ENCODE measurements at places on chromosomes 12 and 14.

- no peak for DNase-seq
These were observed 203.8 kb upstream of the RGS6 start for GRCh38 chr14:71728386-71728785.

DNA sequence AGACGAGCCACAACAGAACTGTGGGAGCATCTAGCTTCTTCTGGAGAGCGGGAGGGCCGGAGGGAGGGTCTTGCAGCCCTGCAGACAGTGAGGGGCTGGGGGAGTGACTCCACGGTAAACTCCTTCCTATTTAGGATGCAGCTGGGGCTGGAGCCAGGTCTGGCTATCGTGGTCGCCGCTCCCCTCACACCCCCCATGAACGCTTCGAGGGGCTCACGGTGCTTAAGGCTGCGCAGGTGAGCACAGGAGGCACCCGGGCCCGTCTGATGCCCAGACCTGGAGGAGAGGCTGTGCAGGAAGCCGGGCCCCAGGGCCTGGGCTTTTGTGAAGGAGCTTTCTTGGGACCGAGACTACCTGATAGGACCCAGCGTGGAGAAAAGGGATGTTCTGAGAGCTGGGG lies 3.9 kb upstream of the GNB3 start:
- DNase-seq, result no peak

- no peak for DNase-seq
These were observed 4.0 kb downstream of the NCOR2 start for GRCh38 chr12:124563401-124563800.

GRCh38 chr12:70241845-70242244 lies 1.4 kb upstream of the CNOT2 start:
- DNase-seq, result no peak

DNA sequence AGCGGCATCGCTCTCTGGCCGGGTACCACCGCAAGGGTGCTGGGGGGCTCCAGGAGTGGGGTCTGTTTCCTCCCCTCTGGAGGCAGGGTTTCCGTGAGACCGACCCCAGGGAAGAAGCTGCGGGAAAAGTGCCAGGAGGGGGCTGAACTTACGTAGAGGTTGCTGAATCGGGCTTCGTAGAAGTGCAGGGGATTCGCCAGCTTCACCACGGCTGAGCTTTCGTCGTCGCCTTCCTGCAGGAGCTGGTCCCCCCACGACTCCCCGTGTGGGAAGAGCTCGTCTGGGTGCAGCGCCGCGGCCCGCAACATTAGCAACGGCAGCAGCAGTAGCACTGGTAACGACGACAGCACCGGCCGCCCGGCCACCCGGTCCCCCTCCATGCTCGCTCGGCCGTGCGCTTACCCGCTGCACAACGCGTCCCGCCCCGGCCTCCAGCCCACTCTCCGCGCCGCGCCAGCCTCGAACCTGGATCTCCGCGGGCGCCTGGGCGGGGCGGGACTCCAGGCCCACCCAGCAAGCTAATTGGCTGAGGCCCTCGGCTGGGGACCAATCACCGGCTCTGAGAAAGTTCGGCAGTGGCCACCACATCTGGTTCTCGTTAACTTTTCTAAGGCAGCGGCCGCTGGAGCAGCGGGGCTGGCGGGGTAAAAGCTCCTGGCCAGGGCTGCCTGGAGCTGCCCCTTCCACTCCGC lies at the start of gene NID2:
Gene NID2, minus strand, starts transcription at position 445 of the 692 bp plus-strand sequence. Its CDS starts 65 bp downstream, at position 380.
- no peak for DNase-seq

- DNase-seq, result no peak
These were observed 1.7 kb upstream of the PALS1 start for GRCh38 chr14:67239582-67239981.

DNA sequence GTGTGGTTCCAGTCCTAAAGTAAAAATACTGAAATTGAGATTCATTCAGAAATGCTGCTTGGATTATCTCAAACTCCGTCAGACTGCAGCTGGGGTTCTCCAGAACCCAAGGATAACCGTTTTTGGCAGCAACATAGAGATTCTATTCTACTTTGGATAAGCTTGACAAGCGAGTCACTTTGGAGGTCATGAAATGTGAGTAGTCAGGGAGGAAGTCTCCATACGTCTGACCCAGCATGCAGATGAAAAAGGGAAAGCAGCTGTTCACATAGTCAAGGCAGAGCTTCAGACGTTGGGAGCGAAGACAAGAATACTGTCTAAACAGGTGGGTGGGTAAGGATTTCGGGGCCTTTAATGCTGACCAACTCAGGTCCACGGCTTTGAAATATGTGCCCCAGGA lies 14.9 kb upstream of the HSP90B1 start:
- DNase-seq, result no peak

DNA sequence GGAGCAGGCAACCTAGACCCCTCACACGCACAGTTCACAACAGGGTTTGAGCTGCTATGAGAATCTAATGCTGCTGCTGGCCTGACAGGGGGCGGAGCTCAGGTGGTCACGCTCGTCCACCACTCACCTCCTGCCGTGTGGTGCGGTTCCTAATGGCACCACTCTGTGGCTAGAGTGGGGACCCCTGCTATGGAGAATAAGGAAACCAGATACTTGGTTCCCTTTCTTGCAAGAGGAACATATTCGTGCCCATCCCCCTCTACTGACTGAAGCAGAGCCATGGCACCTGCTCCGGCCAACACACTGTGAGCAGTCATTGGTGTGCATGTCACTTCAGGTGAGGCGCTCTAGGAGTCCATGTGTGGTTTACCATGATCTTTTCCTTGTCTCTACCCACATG lies 30.4 kb upstream of the RIMBP2 start:
- DNase-seq, result no peak

DNA sequence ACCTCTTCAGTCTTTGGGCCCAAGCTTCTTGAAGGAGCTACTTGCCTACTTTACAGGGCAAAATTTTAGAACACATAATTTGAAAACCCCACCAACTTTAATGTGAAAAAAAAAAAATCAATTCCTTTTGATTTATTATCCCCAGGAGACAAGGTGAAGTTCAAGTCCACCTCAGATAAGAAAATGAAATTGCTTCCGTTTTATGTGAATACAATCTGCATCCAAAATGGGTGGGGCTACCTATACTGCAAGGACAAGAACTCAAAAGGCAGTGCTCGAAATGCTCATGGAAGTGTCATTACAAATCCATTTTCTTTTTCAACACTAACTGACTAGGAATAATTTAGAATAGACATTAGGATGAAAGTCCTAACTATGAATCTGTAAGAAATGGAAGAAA lies 45.7 kb downstream of the SSPN start:
- no peak for DNase-seq

DNA sequence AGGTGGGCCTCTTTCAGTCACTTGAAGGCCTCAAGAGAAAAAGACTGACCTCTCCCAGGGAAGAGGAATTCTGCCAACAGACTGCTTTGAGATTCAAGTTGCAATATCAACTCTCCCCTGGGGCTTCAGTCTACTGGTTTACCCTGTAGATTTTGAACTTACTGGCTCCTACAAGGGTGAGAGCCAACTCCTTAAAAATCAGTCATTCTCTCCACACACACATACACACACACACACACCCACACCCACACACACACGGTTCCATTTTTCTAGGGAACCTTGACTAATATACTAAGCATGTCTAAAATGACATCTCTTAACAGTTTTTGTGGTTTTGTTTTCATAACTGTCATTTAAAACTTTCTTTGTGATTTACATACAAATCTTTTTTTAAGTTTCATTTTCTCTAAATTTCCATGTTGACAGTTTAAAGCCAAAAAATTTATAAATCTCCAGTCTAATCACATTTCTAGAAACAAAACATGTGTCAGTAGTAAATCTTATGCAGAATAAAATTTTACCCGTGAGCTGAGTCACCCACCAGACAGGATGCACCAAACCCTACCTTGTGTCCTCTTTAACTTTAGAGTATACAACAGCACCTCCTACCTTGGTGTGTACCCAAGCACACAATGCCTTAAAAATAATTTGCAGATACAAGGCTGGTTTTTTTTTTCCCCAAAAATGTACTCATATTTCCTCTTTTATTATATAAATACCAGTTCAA lies 394.6 kb downstream of the AEBP2 start:
- no peak for DNase-seq

DNA sequence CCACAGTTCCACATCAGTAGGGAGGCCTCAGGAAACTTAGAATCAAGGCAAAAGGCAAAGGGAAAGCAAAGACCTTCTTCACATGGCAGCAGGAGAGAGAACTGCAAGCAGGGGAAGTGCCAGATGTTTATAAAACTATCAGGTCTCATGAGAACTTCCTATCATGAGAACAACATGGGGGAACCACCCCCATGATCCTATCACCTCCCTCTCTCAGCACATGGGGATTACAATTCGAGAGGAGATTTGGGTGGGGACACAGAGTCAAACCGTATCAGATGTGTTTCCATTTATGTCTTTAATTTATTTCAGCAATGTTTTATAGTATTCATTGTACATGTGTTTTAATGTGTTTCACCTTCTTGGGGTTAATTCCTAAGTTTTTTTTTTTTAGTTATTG lies 25.8 kb downstream of the METAP2 start:
- DNase-seq, result no peak

- no peak for DNase-seq
These were observed 2.1 kb downstream of the GMFB start for GRCh38 chr14:54486685-54487084.

DNA sequence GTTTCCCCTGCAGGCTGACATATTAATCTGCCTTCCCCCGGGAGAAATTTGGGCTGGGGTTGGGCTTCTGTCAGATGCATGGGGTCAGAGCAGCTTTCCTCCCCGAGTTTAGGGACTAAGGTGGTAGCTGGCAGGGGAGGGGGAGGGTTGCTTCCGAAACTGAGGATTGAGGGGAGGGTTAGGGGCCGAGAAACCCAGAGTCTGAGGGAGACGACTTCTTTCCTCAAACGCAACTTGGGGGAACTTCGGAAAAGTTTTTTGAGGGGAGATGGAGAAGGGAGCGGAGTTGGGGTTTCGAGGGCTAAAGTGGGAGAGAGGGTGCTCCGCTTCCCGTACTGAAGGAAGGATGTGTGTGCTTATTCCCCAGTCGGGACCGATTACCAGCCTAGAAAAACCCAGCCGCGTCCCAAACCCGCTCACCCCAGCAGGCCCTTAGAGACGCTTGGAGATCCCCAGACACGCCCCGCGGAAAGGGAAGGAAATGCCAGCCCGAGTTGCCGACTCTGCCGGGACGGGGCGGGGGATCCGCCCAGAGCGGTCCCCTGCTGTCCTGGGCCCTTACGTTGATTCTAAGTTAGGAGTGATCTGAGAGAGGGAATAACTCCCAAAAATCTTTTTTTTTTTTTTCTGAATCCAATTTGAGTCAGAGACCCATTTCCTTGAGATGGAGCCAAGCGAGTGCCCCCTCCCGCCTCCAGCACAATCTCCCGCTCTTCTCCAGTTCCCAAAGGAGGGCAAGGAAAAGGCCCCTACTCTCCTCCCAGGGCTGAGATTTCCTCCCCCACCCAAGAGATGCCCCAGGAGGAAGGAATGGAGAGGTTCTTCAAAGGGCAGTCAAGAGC lies 61.9 kb downstream of the SMUG1 start:
- no peak for DNase-seq

Data from NCI-H2171 (cell line).